ENCODE measurements at places on chromosomes 5 and 9. TPM values are rescaled to one million over a fixed set of nuclear protein-coding genes. Genes with fewer than 3 reads are reported as not detected.

The GLDC gene
- not detected for total RNA-seq

The SPATA31C2 gene
- total RNA-seq = not detected

The IDNK gene
- total RNA-seq = 4.6 TPM

The RNF183 gene
- not detected for total RNA-seq

DNA sequence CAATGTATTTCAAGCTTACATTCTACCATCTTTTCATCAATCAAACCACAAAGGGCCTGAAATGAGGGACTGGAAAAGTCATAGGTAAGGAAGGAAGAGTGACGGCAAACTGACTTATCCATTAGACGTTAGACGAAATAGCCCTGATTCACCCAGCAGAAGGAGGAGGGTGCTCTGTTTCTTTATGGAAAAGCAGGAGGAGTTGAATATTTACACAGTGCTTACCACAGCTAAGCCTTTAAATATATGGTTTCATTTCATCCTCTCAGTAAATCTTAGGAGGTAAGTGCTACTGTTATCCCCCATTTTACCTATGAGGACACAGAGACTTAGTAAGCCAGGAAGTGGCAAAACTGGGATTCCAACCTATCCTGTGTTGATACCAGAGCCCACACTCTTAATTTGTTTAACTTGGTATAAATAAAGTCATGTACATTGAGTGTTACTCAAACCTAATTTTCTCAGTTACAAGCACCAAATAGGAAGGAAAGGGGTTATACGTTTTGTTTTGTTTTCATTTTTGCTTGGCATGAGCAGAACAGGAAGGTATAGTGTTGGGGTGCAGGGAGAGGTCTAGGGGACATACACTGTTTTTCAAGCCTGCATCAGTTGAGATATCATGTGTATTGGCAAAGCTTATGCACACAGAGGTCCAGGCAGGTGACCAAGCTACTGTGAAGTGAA, 98.1 kb upstream of the IFNK start:
- no peaks in the 10 kb centered on the region for H3K36me3 ChIP-seq
- no peak overlapping the region for H3K27ac ChIP-seq
- no peak for DNase-seq
- H3K27me3 ChIP-seq = no peaks in the 10 kb centered on the region

DNA sequence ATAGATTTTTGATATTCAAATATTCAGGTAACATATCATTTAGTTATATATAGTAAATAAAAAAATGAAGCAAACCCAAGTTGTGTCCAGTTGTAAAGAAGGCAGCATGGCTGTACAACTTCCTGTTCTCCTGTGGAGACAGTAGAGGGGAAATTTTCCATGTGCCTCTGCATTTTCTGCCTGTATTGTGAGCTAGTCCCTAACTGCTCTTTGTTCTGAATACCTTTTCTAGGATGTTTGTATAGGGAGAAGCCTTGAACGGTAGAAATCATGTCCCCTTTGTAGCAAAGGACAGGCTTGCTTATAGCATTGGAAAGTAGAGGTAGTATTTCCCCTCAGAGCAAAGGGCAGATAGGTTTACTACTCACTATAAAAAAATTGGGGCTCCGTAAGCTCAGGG, 13.3 kb upstream of the RPS23 start:
- DNase-seq = no peak
- no peaks in the 10 kb centered on the region for H3K4me1 ChIP-seq
- no peak overlapping the region for H3K4me3 ChIP-seq

DNA sequence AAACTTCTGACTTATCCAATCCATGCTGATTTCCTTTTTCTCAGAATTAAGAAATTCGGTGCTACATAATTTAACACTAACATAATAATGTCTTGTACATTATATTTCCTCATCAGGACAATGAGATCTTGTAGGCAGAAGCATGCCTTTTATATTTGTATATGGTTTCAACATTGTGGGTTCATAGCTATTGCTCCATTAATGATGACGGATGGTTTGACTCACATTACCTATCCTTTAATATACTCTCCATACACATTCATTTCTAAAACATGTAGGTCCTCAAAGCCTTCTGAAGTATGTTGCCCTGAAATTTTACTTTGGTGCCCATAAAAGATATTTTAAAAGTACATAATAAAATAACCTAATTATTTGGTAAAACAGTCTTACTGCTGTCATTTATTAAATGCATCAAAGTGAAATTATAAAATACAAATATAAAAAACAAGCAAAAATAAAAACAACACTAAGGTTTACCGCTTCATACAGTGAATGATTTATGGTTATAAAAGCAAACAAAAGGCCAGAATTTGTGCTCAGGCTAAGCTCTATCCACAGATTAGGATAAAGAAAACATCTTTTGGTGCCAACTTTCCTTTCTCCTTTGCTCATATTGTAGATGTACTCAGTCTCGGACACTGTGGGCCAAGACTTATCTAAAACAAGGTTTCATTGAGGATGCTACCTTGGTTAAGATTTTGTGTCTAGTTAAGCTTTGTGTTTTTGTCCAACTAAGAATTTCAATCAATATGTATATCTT, 61.2 kb upstream of the GCNT4 start:
- no peak overlapping the region for H3K4me3 ChIP-seq
- DNase-seq = no peak
- no peaks in the 10 kb centered on the region for H3K36me3 ChIP-seq

GRCh38 chr5:171188016-171188415, 121.0 kb upstream of the TLX3 start:
- DNase-seq = no peak
- no peak overlapping the region for H3K27ac ChIP-seq
- H3K4me3 ChIP-seq = no peak overlapping the region
- H3K27me3 ChIP-seq = no peaks in the 10 kb centered on the region

GRCh38 chr9:136678034-136678433, 9.2 kb downstream of the AGPAT2 start:
- DNase-seq = no peak
- no peaks in the 10 kb centered on the region for H3K27me3 ChIP-seq
- H3K4me1 ChIP-seq = peaks cover 14% of the 10 kb centered on the region
- H3K4me3 ChIP-seq = no peak overlapping the region
- H3K36me3 ChIP-seq = no peaks in the 10 kb centered on the region
